ENCODE measurements at places on chromosomes 4 and X. TPM values are rescaled to one million over a fixed set of nuclear protein-coding genes. Genes with fewer than 3 reads are reported as not detected.

ADH1C gene
- total RNA-seq = 6.9 TPM

OTUD6A gene
- not detected for total RNA-seq

DNA sequence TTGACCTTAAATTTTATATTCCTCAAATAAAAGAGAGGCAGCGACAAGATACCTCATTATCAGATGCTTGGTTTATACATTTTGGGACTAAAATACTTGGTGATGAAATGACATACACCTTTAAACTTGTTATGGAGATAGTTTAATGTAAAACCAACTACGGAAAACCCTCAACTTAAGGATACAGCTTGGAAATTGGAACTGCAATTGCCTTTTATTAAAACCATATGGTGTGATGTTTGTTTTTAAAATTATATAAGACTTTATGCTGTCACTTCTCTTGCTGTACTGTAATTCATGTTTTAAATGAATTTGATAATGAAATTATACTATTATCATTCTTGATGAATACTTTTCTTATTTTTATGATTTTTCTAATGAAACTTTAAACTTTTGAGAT is 25.9 kb downstream of the METTL14 start:
- no peak for DNase-seq

DNA sequence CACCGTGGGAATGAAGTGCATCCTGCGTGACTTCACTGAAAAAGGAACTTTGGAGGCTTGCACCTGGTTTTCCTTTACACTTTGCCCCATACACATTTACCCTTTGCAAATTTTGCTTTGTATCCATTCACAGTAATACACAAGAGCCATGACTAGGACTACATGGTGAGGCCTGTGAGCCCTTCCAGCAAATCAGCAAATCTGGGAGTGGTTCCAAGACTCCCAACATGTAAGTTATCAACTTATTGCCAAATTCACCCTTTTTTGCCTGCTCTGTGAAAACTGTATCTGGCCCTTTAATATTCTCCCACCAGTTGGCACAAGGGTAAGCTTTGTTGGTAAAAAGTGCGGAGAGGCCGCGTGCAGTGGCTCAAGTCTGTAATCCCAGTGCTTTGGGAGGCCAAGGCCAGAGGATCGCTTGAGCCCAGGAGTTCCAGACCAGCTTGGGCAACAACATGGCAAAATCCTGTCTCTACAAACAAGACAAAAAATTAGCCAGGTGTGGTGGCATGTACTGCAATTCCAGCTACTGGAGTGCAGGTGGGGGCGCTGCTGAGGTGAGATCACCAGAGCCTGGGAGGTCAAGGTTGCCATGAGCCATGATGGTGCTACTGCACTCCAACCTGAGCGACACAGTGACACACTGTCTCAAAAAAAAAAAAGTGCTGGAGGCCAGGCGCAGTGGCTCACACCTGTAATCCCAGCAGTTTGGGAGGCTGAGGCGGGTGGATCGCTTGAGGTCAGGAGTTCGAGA is 5.0 kb downstream of the PRMT9 start:
- DNase-seq = no peak

GRCh38 chr4:153509724-153510123 is 43.6 kb downstream of the TMEM131L start:
- no peak for DNase-seq

All from Right ventricle myocardium superior (tissue), 1 donor.